ENCODE measurements at places on chromosomes 11 and 22.

- DNase-seq: peak; percentile 27
These were observed 114.8 kb downstream of the SNX19 start for GRCh38 chr11:130801333-130802122.

GRCh38 chr11:41536021-41536568 lies 76.6 kb upstream of the LRRC4C start:
- no peak for DNase-seq

GRCh38 chr11:110735455-110736170 lies 23.4 kb upstream of the ARHGAP20 start:
- no peak for DNase-seq

DNA sequence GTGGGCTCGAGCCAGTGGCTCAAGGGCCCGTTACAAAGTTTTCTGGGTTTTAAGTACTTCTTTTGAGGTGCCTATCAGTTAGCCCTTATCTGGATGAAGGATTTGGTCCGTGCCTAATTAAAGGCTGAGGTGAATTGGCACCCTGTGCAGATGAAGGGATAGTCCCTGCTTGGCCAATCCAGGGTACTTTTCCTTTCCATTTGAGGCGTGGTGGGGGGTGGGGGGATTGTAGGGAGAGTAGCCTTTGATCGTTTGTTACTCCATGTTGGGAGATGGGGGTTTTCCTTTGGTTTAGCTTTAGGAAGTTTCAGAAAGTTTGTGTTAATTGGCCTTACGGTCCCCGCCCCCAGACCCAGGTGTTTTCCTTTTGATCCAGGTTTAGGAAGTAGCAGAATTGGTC lies 170.8 kb downstream of the DDX10 start:
- DNase-seq: no peak
